ENCODE measurements at places on chromosomes 3 and 15.

DNA sequence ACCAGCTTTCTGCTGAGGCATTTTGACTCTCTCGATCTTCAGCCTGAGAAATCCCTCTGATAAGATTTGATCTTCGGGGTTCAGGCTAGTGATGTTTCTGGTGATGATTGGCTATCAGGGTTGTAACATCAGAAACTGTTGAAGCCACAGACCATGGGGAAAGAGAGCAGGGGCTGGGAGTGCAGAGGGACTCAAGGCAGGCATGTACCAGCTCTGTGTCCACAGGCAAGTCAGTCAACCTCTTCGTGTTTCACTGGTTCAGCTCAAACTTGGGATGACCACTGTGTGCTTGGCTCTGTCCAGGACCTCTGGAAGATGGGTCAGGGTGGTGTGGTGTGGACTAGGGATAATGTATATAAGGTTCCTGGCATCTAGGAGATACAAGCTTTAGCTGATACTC is 116.5 kb downstream of the EEFSEC start:
- ATAC-seq = no peak

DNA sequence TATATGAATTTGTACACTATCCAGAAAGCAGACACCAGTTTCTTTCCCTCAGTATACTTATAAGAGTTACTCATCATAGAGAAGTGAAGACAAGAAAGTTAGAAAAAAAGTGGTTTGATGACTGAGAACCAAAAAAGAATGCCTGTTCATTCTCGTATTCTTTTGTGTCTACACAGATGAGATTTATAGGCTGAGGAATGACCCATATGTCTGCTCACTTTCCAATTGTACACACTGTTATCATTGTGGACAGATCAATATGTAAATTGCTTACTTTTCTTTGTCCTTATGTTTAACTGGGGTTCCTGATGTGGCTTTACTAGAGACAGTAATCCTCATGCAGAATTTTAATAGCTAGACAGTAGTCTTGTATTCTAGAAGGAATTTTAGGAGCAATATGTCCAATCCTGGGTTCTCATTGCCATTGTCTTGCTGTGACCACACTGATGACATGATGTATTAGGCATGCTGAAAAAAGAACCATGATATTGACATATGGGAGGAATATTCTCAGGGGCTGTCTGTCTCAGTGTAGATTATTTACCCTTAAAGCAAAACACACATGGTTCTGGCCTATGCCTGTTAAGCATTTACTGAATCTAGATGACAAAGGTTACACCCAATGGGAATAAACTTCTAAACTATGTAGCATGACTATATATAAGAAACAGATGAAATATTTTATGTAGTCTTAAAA is 669.7 kb downstream of the ROBO1 start:
- ATAC-seq = no peak

GRCh38 chr15:23762026-23762425 is 74.9 kb upstream of the NDN start:
- ATAC-seq = no peak

- no peak for ATAC-seq
Measured at GRCh38 chr15:62528505-62528904, 363.4 kb upstream of the C2CD4B start.

DNA sequence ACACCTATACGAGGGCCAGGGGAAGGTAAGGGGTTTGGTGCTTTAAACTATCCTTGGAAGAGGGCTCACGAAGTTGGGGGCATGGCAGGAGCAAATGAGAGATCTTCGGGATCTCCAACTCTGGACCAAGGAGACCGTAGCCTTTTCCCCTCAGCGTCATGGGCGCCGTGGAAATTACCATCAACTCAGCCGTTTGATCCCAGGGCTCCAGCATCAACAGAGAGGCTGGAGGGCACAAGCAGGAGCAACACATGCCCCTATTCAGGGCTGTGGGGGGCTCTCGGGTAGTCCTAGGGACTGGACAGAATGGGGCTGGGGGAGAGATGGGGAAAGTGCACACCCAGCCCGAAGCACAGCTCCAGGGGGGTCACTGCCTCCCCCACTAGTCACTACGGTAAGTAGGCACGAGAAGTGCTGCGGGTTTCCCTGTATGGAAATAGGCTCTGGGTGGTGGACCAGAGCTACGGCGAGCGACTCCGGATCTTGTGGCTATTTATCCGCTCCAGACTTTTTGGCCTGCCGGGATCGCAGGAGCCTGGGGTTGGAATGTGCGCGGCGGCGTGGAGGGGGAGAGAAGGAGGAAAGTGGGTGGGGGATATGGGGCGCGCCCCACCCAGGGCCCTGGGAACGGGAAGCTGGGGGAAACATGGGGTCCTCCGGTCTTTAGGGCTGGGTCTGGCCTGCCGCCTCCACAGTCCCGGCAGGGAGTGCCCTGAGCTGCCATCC is 539 bp upstream of the LAMB2 start:
- ATAC-seq = peak; percentile 64

DNA sequence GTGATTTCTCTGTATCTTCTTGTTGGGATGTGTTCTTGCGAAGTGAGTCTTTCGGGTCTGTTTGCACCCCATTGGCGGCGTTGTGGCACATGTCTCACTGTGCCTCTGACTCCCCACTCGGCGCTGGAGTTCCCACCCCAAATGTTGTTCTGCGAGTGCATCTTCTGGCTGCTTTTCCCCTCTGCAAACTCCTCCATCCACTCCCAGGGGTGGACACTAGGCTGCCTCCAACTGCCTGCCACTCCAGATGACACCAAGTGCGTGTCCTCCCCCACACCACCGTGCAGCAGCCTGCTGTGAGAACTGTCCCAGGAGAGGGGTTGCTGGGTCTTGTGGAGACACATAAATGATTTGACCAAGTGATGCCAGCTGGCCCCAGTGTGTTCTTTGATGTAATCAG is 17.6 kb downstream of the EFCC1 start:
- no peak for ATAC-seq

DNA sequence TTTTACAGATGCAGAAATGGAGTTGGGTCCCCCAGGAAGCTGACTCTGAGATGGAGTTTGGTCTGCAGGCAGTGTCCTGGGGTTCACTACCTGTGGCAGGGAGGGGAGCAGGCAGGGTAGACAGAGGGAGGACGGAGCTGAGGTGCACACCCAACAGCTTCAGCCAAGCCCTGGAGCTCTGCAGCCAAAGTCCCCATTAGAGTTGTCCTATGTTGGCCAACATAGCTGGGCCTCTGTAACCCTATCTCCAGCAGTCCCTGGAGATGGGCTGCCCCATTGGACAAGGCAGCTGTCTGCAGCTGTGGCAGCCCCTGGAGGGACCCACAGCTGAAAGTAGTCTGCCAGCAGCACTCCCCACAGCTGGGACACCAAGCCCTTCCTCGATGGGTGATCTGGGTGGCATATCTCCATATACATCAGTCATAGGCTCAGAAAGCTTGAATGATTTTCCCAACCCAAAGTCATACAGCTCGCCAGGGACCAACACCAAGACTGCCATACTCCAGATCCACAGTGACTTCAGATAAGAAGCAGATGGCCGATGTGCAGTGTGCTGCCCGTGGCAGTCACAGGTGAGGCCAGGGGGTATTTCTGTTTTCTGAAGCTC is 31.9 kb downstream of the STARD5 start:
- no peak for ATAC-seq

GRCh38 chr15:62821384-62822131 is 221.0 kb upstream of the TPM1 start:
- ATAC-seq = no peak

DNA sequence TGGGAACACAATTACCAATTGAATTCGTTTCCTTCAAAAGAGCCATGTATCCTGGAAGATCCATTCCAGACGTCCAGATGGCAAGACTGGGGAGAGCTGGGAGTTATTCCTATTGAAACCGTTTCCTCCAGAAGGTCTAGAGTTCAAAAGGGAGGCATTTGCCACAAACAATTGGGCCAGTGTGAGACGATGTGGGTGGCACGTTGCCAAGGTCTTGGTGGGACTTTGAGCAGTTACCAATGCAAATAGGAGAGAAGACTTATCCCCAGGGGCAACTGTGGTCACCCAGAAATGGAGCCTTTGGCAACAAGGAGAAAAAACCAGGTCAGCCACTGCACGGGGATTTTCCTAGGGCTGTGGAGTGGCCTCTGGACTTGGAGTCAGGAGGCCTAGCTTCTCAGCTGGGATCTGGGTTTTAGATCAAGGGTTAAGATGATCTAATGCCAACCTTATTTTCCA is 29.6 kb upstream of the TLE3 start:
- no peak for ATAC-seq

DNA sequence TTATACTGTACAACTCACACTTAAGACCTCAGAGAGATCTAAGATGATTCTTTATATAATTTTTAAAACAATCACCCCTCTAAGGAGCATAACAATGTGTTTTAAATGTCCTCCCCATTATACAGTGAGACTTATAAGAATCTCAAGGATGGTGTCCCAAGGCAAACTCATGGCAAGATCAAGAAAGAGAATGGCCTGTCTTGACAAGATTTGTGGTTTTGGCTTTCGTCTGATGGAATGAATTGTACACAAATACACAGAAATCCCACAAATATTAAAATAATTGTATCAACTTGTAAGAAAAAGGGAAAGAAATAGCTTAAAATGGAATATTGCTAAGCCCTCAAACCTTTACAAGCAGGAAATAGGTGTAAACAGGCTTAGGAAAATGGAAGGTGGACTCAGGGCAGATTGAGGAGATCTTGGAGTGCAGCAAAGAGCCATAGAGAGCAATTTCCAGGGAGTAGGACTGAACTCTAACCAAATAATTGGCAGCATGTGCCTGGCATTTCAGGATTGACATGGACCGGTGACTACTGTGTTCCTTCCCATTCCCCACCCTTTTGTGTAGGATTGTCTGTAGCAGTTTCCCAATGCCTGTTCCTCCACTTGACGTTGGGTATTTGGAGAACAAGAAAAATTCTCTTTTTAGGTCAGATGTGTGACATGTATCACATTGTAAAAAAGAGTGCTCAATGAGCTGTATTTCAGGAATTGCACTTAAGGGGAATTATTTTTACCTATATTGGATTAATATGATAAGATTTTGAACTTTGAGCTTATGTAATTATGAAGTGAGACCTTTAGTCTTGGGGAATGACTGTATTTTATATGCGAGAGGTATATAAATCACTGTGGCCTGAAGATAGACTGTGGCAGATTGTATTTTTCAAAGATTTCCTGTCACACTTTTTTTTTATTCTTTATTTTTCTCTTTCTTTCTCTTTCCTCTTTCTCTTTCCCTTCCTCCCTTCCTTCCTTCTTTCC is 317.8 kb upstream of the SLITRK3 start:
- no peak for ATAC-seq

GRCh38 chr3:153180860-153181372 is 18.9 kb downstream of the RAP2B start:
- peak; percentile 52 for ATAC-seq

DNA sequence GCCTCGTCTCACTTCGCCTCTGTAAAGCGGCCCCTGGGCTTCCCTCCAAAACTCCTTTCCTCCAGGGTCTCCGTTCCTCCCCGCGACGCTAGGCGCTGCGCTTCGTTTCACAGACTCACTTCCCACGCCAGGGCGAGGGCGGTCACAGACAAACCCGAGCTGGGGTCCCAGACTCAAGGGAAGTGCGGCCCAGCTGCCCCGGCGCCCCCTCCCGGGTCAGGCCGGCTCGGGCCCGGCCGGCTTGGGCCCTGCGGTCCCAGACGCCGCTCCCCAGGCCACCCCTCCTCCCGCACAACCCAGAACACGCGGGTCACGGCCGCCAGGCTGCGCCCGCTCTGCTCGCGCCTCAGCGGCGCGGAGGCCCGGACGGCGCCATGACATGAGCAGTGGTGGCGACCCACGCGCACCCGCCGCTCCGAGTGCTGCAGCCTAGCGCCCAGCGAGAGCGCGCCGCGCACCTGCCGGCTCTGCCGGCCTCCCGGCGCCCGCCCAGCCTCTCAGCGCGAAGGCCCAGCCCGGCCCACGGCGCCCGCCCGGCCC is 547 bp downstream of the NUP210 start:
- peak; percentile 66 for ATAC-seq

DNA sequence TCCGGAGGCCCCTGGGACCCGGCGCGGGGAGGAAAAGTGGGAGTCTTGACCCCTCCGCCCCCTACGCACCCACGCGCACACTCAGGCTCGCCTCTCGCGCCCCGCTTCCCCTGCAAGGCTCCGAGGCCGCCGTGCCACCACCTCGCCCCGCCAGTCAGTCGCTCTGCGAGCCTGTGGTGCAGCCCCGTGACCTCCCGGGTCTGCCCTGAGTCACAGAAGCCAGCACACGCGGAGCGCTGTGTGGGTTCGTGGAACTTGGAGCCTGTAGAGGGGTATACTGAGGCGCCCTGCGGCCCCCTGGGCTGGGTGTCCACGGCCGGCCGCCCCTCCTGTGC is 380 bp upstream of the ALS2CL start:
- ATAC-seq = peak; percentile 1

DNA sequence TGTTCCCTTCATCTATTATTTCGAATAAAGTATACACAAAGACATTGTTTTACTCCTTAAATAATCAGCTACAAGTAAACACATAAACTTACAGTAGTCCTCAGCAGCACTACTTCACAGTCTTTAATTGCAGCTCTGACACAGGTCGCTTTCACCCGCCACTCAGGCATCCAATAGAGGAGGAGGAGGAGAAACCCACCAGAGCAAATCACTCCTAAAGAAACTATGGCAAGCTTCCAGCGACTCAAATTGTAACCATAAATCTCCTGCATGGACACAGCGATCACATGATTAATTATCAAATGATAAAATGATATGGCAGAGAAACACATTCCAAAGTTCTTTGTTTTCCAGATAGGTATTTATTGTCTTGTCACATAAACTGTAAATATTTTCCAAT is 26.2 kb downstream of the ATP13A3 start:
- ATAC-seq = no peak

GRCh38 chr3:13158871-13159270 is 85.6 kb upstream of the IQSEC1 start:
- no peak for ATAC-seq

GRCh38 chr15:69668963-69669362 is 216.3 kb downstream of the RPLP1 start:
- peak; percentile 21 for ATAC-seq

DNA sequence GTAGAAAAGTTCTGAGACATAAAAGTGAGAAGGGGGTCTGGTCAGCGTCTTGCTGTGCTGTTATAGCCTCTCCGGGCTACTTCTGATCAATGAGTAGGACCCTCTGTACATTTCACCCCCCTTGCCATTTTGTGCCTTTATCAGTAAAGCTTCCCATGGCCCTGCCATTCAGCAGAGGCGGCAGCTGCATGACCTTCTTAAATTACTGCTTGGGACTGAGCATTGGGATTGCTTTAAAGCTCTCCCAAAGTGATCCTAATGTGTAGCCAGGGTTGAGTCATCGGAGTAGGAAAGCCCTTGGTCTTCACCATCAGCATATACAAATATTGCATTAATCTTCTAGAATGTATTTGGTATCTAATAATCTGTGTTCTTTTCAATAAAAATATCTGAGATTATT is 70.2 kb downstream of the FMN1 start:
- no peak for ATAC-seq

GRCh38 chr3:38140326-38141172 is 2.1 kb downstream of the MYD88 start:
- ATAC-seq = no peak
